ENCODE measurements at places on chromosomes 5 and 9.

GRCh38 chr5:44911501-44911900, 102.8 kb downstream of the MRPS30 start:
- DNase-seq = no peak

DNA sequence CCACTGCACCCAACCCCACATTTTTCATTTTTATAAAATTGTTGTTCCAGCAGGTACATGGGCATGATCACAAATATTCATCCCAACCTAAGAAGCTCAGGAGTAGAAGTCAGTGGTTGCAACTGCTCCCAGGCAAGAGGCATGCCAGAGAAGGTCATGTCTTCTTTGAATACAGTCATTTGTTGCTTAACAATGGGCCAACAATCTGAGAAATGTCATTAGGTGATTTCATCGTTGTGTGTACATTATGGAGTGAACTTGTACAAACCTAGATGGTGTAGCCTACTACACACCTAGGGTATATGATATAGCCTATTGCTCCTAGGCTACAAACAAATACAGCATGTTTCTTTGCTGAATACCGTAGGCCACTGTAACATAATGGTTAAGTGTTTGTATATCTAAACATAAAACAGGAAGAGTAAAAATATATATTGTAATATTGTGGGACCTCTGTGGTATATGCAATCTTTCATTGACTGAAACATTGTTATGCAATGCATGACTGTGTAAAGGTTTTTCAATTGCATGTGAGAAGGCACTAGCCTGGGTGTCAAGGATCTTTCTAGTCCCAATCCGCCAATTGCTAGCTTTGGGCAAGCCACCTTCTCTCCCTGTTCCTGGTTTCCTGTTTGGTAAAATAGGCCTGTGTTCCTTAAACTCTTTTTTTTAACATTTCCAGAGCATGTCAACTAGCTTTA, 27.6 kb downstream of the ATP10B start:
- no peak for DNase-seq

DNA sequence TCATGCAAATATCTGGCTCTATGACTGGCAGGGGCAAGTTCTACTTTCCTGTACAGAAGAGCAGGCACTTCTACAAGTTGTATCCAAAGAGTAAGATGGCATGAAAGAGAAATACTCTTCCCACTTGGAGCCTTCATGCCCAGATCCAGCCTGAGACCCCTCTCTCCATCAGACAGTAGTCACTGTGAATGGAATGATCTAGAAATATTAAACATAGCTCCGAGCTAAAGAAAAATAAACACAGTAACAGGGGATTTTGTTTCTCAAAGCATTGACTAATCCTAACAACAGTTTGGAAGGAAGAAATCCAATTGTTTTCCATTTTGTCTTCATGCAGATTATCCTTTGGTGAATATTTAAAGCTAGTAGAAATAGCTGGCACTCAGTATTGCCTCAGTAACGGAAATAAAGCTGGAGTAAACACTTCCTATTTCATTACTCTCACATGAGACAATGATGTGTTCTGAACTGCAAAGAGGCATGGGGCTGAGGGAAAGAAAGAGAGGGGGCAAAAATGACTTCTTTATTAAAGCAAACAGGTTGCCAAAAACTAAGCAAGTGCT, 100.0 kb downstream of the SEMA5A start:
- no peak for DNase-seq

DNA sequence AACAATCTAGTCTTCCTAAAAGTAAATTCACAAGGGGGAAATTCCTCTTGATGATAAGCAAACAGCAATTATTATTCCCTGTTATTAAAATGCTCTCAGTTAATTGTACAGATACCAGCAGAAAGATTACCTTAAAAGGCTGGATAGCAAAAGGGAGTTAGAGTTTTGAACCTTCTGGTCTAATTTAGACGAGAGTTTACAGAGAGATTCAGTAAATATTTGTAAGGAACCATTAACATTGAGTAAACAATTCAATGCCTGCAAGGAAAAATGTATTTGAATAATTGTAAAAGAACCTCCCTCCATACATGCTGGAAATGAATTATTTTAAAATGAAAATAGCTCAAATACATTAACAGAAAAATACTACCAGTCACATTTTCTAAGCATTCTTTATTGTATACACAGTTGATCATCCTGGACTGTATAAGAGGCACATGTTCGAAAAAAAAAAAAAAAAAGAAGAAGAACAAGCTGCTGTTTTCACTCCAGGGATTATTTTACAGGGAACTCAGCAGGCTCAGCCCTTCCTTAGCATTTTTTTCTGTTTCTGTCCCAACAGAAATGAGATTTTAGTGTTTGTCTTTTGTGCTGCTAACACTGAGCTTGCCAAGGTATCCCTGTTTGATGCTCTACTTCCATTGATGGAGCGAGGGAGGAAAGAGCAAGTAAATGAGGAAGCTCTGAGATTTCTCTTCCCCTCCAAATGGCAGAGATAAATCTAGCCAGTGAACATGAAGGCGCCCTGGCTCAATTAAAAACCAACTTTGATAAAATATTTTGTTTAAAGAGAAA, 141.1 kb downstream of the ENC1 start:
- no peak for DNase-seq

GRCh38 chr5:25604681-25605080, 959.9 kb upstream of the CDH10 start:
- DNase-seq = no peak

DNA sequence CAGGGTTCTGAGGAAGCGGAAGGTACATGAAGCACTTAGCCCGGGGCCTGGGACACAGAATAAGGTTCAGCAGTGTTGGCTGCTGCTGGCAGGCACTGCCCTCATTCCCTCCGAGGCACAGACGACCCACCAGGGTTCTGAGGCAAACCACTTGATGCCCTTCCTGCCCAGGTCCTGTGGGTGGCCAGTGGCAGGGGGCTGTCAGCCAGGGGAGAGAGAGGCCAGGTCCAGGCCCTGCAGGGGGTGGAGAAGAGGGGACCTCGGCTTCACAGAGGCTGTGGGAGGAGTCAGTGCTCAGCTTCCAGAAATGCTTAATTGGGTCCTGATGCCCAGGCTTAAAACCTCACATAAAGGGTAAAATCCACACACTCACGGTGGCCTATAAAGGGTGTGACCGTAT, 4.4 kb upstream of the ZDHHC12 start:
- DNase-seq = no peak

DNA sequence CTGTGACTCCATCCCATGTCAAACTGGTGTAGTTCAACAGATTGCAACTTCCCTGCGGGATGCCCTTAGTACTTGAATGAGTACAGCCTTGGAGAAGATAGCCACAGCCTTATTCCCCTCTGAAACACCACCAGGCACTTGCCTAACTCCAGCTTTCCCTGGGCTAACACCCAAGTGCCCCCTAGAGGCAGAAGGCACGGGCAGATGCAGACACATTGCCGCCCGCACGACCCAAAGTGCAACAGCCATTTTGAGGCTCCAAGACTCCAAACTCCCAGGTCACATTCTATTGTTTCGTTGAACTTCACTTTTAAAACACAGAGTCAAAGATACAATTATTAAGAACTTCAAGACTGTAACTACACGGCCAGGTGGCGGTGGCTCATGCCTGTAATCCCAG, 163.6 kb upstream of the CDH6 start:
- DNase-seq = no peak

GRCh38 chr9:136787690-136788400, 3.3 kb upstream of the TMEM141 start:
- peak; percentile 81 for DNase-seq

DNA sequence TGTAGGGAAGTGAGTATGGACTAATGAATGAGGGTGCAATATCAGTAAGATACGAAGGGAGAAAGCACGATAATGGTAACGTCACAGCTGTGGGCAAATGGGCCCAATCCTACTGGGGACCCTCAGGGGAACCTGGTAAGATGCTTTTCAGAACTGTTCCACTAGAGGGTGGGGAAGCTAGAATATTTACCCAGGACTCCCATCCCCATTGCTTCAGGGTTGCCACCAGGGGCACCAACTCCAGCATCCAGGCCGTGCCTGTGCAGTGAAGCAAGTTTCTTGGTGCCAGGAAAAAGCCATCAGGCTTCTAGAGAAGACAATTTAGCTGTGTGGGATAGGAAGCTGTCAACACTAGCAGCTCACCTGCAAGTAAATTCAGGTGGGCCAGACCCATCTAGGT, 409.3 kb downstream of the AGTPBP1 start:
- no peak for DNase-seq

DNA sequence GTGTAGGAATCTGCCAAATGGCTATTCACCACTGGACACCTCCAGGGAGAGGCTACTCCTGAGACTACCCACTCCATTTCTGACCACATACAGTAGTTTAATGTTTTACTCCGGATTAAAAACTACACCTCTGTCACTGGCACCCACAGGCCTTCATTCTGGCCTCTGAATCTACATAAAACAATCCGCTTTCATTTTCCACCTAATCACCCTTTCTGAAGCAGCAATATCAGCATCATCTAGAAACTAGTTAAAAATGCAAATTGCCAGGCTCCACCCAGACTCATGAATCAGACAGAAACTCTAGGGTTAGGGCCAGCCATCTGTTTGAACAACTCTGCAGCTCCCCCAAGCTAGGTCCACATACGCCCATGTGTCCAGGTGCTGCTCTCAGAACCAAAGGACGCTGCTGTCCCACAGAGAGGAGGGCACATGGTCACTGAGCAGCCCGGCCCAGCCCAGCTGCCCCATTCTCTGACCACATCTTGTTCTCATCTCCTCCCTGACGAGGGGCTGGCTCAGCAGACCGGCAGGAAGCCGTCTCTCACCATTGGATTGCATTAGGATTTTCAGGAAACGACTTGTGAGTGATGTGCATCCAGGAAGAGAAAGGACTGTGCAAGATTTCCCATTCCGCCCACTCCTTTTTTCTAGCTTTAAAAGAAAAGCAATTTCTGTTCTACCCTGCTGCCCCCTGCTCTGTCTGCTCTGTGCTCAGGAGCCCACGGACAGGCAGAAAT, 34.7 kb downstream of the ADAM19 start:
- no peak for DNase-seq

- no peak for DNase-seq
Observed at GRCh38 chr5:172953776-172954675, 5.2 kb upstream of the RPL26L1 start.

DNA sequence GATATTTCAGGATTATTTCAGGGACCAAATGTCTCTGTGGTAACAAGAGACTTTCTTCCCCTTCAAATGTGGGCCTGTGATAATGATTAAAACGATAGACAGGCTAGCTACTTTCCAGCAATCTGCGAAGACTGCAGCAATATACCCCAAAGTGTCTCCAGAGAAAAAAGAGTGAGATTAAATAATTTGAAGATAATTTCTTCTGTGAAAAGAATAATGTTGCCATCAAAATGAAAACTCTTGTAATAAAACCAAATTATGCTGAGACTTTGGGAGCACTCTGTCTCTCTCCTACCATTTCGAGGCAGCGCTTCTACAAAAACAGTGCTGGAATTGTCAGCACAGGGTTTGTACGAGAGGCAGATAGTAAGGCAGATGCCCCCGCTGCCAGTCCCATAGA, 104.2 kb upstream of the SPOCK1 start:
- no peak for DNase-seq
